COR-L47 (cell line): ENCODE measurements at places on chromosomes 1 and 21.

DNA sequence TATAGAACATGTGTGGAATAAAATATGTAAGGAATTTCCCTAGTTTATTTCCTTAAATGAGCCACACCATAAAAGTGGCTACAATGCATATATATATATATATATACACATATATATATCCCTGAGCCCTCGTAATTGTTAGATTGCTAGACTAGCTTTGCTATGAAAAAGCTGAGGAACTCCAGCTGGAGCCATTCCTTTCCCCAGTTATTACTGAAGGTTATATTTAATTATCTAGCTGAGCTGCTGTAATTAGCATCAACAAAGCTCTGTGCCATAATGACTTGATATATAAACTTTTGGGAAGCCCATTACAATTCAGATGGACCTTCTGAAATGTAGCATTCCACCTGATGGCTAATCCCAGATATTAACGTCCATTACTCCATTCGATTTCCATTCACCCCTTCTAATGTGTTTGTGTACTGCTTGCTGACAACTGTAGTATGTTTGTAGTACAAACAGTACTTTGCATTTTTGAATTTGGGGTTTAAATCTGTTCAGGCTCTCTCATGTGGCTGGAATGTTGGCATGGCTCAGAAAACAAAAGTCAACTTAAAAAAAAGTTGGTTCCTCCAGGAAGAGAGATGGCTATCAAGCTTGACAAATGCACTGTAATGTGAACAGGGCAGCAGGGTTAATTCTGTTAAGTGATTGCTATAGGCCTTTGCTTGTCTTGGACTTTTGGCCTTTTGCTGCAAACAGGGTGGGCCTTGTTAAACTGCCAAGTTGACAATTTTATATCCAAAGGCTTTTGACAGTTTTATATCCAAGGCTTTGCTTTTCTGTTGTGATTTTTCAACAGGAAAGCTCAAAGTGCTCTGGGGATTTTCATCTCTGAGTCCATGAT is 170.0 kb downstream of the LTN1 start:
- DNase-seq, result no peak

- no peak for DNase-seq
Observed at GRCh38 chr1:69976896-69977295, 228.5 kb downstream of the LRRC40 start.

DNA sequence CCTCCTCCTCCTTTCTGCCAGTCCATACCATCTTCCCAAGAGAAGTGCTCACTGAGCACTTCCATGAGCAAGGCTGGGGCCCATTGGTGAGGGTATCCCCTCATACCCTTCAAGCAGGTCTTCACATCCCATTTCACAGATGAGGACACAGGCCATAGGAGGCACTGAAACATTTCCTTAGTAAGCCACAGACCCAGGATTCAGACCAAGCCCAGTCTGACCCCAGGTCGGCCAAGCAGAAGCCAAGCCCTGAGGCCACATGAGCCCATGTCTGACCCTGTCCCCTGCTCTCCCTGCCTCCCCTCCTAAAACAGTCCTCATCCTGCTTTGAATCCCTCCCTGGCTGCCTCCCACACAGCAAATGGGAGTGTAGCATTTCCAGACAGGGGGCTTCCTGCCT is 146.2 kb downstream of the ZSCAN20 start:
- DNase-seq, result no peak

GRCh38 chr1:197928849-197929336 is 11.7 kb downstream of the LHX9 start:
- DNase-seq, result no peak

GRCh38 chr1:209187589-209187988 is 395.9 kb upstream of the CAMK1G start:
- DNase-seq, result no peak

DNA sequence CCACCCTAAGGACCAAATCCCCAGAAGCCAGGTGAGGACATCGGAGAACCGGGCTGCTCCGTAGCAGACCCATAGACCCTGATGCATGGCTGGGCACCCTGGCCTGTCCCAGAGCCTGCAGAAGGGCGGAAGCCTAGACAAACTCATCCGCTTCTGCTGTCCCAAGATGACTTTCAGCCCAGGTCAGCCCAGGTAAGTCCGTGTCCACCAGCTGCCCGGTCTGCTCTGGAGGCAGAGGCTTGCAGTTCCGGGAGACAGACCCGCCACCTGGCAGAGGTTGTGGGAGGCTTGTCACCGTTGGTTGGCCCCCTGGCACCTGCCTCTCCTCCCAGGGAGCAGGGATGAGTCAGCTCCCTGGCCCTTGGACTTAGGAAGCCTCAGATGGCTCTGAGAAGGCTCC is 22.8 kb upstream of the POFUT2 start:
- DNase-seq, result no peak

DNA sequence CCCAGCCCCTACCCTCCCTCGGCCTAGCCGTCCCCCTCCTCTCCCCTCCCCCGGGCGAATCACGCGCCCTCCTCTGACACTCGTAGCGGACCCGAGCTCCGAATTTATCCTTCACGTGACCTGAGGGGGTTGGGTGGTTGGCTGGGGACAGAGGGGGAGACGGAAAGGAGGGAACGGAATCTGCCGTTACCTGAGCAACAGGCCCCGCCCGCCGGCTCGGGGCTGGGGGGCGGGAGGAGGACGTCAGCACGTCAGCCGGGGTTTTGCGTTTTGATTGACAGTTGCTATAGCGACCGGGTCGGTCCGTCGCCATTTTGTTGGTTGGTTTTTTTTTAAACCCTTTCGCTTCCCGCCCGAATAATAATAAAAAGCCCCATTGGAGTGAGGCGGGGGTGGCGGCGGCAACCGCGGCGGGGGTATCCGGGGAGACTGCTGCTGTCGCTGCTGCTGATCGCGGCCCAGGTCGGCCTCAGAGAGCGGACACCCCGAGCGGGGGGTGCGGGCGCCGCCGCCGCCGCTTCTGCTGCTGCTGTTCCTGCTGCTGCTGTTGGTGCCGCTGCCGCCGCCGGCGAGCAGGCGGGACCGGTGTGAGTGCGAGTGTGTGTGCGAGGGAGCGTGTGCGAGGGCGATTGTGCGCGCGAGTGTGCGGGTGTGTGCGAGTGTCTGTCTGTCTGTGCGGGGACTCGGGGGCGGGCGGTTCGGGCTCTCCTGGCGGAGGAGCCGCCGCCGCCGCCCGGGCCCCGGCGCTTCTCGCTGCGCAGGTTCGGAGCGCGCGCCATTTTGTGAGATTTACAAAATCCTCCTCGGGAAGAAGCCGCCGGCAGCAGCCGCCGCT is at the start of gene DYRK1A:
Gene DYRK1A (plus strand): TSS at position 292 of the 835 bp plus-strand sequence. CDS start 53,602 bp downstream, outside the sequence.
- DNase-seq, result peak; percentile 99

GRCh38 chr1:27153927-27154358 is 982 bp downstream of the SLC9A1 start:
- no peak for DNase-seq

DNA sequence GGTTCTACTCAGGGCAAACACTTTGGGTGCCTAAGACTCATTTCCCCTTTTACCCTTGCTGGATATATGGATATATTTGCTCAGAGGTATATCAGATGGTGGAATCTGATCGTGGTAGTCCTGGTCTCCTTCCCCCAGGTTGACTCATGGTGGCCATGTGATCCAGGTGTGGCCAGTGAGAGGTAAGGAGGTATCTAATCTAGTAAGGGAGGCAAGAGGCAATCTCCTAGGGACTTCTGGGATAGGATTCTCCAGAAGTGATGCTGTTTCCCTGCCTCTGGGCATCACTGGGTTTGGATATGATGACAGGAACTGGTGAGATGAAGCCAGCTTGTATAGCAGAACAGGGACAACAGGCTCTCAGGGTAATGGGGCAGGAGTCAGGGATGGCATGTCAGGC is 8.5 kb upstream of the DENND2D start:
- DNase-seq, result no peak

DNA sequence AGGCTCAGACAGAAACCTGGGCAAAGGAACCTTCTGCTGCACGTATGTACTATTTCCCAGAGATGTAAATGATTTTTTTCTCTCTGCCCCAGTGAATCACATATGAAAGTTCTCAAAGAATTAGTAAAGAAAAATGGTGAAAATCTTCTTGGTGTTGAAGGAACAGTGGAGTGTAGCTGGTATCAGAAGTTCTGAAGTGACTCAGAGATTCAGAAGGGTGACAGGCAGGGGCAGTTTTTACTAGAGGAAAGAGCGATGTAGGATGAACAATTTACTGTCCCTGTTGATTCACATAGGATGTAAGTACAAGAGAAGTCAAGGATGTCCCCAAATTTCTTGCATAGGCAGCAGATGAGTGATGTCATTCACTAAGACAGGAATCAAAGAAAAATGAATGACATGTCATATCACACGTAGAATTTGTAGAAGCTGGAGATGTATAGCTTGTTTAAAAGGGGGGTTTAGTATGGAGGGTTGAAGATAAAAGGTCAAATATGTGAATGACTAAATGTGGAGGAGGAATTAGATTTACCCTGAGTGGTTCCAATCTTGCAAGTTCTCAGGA is 26.4 kb downstream of the WLS start:
- DNase-seq, result no peak

GRCh38 chr1:225156254-225156653 is 226.8 kb downstream of the DNAH14 start:
- no peak for DNase-seq

- DNase-seq, result no peak
Observed at GRCh38 chr1:158199849-158200248, 19.2 kb downstream of the CD1D start.

- peak; percentile 65 for DNase-seq
Observed at GRCh38 chr1:118335331-118335732, 150.3 kb upstream of the SPAG17 start.

DNA sequence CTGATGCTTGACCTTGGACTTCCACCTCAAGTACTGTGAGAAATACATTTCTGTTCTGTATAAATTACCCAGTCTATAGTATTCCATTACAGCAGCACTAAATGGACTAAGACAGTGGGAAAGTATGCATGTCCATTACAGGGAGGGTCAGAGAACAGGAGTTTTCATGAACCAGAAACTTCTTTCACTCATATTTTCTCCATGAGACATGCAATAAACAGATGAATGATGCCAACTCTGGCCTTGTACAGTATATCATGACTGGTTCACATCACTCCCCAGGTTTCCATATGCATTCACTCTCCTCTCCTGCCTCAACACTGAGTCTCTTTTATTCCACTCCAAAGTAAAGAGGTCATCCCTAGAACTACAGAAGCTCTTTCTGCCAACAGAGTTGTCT is 4.5 kb upstream of the IFI16 start:
- DNase-seq, result no peak

DNA sequence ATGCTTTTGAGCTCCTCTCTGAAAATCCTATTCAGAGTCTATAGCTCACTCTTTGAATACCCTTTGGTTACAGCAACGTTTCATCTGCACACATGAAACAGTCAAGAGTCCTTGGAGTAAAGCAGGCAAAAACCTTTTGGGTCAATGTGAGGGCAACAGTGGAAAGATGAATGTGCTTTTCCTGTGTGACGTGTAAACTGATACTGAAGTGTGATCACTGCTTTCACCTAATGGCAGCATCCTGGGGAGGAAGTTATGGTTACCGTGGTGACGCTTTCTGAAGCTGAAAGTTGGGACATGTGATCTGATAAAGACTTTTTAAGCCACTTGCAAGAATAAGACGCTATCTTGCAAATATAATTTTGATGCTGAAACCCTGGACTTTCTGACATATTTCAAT is 160.0 kb downstream of the SEC16B start:
- no peak for DNase-seq

GRCh38 chr1:109801791-109802135 is 38.0 kb upstream of the EPS8L3 start:
- DNase-seq, result no peak

DNA sequence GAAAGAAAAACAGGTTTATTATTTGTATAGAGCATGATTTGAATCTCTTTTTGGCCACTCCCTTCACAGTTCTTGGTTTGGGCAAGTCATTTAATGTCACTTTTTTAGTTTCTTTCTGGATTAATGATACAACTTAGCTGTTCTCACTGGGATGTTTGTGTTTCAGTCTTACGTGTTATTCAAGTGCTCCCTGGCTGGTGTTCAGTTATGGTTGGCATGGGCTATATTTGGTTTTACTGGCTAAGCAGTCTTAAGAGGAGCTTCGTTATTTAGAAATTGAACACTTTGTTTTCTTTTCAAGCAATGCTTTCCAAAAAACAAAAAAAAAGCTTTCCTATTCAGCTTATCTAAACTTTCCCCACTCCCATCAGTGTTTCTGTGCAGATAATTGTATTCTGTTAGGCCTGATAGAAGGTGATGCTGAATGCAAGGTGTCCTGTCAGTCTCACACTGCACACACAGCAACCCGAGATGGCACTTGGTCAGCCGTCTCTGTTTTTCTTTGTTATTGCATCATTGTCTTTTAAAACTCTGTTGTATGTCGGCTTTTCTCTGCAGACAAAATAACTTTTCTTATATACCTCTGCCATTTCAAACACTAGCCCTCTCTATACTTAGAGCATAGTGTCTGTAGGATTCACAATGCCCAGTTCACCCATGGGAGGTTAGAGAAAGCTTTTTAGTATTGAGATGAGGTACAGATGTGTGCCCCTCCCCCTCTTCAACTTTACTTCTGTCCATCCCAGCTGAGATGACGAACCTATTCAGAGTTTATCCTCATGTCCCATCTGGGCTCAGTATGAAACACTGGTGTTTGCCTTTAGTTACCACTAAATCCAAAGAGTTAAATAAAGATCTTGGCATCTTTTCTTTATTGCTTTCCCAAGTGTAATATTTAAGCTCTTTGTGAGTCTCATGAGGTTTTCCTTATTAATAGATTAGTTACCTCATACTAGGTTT is 80.2 kb downstream of the VPS13D start:
- no peak for DNase-seq

- DNase-seq, result no peak
Observed at GRCh38 chr1:84062496-84062895, 63.6 kb upstream of the TTLL7 start.
